AG10803 (cell line): ENCODE measurements at places on chromosomes 2 and 18.

DNA sequence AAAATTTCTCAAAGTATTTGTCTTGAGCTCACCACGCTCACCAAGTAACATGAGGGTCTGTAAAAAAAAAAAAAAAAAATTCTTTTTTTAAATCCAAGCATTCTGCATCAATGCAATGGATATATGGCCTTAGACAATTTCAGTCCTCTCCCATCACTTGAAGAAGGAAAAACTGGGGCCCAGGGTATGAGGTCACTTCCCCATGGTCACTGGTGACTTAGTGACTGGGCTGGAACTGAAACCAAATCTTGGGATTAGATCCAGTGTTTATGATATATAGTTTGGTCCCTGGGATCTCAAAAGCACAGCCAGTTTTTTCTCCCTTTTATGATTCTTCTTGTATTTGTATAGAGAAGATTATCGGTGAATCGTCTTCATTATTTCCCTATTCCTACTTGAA is 477.9 kb upstream of the TNP1 start:
- DNase-seq: peak; percentile 8

DNA sequence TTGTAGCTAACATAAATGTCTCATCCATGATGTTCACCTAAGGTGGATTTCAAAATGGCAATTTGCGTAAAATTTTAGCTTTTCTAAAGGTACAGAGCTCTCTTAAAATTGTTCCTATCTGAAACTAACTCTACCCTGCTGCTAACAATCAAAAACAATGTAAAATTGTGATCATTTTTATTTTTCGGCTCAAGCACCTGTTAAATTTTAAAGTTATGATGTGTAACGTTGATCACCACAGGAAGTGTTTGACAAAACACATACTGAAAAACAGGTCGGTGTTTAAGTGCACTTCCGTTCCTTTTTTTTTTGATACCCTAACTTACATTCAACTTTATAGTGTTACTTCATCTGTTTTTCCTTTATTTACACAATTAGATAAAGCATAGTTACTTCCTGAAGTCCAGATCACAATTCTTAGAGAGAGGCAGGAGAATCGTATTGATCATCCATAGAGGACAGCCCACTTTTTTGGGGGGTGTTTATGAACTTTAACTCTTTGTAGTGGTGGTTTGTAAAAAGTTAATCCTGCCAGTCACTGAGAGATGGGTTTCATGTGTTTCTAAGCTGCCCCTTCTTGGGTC is 6.0 kb upstream of the NCK2 start:
- DNase-seq: no peak

DNA sequence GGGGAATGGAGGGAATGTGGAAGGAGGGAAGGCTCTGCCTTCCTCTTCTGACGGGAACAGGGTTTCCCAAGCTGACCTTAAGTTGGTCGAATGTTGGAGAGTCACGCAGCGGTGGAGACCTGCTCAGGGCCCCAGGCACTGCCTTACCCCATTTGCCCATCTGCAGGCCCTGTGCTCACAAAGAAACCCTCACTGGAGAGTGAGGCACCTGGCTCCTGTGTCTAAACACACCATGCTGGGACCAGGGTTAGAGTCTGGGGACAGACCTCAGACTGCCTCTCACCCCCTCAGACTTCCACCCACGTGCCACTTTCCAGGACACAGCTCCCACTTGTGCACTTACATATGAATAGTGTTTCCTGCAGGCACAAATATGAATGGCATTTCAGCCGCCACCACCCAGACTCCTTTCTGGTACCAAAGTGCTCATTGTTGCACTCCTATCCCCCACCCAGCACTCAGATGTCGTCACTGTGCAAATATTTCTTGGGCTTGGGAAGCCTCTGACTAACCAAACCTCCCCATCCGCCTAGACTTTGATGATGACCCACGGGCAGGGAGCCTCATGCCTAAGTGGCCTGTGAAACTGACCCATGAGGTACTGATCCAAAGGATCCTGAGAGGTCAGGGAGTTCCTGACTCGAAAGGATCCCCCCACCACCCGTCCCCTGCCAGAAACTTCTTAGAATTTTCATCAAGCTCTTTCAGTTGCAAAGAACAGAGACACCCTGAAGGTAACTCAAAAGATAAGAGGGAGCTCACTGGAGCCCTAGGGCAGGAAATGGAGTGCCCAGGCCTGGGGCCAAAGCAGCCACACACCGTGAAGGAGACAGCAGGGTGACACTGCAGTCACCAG is 78.3 kb downstream of the STPG4 start:
- peak; percentile 99 for DNase-seq

- DNase-seq: peak; percentile 79
Observed at GRCh38 chr2:10036095-10036884, 7.1 kb upstream of the KLF11 start.

DNA sequence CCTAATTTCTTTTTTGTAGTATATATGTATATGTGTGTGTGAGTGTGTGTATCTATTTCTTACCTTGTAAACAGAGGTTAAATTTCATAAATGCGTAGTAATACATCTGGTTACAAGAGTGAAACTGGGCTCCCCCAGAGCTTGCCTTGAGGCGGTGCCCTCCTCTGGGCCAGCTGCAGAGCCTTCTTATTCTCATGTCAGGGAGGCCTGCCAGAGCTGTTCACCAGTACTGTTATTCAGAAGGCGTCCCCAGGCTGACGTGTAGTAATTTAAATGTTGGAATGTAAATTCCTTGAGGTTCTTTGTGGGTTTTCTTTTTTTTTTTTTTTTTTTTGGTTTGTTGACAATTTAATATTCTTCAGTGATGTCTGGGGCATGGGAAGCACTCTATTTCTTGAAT is 11.2 kb downstream of the COPS8 start:
- DNase-seq: peak; percentile 83

DNA sequence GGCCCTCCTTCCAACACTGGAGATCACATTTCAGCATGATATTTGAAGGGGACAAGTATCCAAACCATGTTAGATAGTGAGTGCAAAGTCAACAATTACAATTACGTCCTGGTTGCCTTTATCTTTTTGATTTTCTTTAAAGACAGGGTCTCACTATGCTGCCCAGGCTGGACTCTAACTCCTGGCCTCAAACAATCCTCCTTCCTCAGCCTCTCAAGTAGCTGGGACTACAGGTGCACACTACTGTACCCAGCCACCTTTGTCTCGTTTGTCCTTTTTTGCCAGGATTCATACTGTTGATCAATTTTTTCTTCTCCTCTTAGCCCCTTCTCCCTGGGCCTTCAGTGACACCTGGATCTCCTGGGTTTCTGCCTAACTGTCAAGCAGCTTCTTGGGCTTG is 240.5 kb upstream of the FANCL start:
- DNase-seq: no peak

DNA sequence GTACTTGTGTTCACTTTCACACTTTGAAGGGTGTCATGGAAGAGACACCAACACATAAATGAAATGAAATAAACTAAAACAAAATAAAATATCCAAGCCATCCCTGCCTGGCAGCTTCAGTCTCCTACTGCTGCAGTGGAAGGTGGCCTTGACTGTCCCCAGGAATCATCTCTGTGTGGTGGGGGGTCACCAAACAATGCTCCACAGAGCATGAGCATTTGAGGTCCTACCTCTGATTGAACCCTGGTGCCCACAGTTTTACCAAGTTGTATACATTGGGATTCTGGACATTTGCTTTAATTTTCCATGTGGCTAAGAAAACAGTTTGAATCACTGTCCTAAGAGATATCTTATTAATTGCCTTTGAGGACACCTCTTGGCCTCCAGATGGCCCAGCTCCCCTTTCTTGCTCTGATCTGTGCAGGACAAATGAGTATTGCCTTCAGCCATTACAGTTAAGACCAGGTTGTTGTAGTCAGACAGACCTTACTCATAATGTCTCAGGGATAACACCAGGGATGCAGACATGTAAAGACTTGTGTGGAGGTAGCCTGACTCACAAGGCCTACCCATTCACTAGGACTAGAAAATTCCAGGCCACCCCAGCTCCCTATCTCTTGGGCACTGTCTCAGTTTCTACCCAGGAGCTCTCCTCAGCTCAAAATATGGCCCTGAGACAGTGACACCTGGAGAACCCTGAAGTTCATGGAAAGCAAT is 195.0 kb downstream of the MYCN start:
- DNase-seq: no peak

GRCh38 chr2:136539355-136539754 is 226.0 kb upstream of the THSD7B start:
- DNase-seq: no peak
